Globus pallidus (tissue), 1 donor: ENCODE measurements at places on chromosomes 16 and 17.

- no peak for DNase-seq
Measured at GRCh38 chr17:30426292-30426691, 47.6 kb downstream of the CPD start.

- no peak for DNase-seq
Measured at GRCh38 chr17:30454635-30455034, 22.6 kb upstream of the GOSR1 start.

DNA sequence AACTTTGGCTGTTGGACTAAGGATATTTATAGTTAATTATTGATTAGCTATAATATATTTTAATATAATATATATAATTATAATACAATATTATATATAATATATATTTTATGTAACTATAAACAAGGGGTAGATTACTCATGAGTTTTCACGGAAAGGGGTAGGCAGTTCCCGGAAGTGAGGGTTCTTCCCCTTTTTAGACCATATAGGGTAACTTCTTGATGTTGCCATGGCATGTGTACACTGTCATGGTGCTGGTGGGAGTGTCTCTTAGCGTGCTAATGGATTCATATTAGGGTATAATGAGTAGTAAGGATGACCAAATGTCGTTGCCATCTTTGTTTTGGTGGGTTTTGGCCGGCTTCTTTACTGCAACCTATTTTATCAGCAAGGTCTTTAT lies 315.6 kb downstream of the WWOX start:
- no peak for DNase-seq

- DNase-seq = no peak
Measured at GRCh38 chr16:10171221-10171620, 11.0 kb downstream of the GRIN2A start.

GRCh38 chr17:77946900-77947645 lies 11.4 kb upstream of the TNRC6C start:
- peak; percentile 52 for DNase-seq

DNA sequence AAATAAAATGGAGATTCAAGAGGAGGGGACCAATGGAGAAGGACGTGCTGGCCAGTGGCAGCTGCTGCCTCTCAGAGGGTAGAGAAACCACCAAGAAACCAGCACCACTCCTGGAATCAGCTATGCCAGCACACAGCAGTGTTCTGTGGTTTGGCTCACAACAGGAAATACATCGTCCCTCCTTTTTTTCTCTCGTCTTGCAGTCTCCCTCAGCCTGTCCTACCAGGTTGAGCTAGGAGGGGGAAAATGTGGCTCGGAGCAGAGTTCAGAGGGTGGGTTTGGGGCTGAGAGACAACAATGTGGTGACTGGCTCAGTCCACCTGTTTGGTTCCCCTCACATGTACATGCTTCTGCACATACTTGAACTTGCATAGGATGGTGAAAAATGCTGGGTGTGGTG lies 19.9 kb upstream of the SLC16A5 start:
- no peak for DNase-seq

DNA sequence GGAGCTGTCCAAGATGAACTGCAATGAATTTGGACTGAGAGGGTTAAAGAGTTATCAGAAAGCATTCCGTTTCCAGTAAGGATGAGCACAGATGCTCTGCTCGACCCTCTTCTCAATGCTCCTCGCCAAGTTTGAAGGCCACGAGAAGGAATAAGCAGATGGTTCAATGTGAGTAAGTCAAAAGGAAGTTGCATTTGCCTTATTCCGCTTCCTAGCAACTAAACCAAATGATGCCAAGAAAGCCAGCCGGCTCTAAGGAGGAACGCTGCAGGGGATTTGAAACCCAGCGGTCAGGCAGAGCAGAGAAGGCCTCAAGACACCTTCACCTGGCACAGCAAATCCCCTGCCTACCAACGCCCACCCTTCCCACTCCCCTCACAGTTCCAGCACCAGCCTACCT lies 52.1 kb upstream of the CNEP1R1 start:
- DNase-seq = no peak

GRCh38 chr16:25297151-25297787 lies 39.6 kb upstream of the ZKSCAN2 start:
- no peak for DNase-seq

DNA sequence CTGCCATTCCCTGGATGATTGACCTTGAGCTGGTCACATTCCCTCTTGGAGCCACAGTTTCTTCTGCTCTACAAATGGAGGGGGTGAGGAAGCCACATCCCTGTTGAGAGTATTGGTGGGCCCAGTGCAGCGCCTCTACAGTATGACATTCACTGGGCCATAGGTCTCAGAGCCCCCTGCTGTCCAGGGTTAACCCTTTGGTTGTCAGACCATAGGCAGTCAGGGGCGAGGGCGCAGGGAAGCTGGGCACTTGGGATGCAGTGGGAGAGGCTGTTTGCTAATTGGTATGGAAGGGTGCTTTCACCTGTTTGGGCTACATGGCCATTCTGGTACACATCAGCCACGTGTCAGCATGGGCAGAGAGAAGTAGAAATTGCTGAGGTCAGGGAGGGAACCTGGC lies 27.3 kb upstream of the WFDC1 start:
- DNase-seq = no peak
